ENCODE measurements at places on chromosomes 5 and 9. TPM values are rescaled to one million over a fixed set of nuclear protein-coding genes. Genes with fewer than 3 reads are reported as not detected.
A peak's percentile ranks its signal among the peaks of the same experiment; 100 is the strongest.

- DNase-seq = no peak
Measured at GRCh38 chr5:10031817-10032216, 217.9 kb downstream of the ATPSCKMT start.

DNA sequence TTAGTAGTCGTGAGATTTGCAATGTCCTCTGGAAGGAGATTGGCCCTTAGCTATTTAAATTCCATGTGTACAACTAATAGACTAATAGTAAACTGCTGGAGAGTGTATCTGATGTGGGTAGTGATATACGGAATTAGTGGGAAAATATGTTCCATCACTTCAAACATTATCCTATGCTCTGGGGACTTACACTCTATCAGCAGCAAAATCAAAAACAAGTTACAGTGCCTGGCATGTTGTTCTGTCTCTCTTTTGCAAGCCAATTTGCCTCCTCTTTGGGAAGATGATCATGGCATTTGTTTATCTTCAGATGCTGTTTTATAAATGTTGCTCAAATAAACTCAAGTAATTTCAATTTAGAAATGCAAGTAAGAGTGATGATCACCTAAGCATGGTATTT is 311.9 kb upstream of the ACO1 start:
- DNase-seq = no peak

DNA sequence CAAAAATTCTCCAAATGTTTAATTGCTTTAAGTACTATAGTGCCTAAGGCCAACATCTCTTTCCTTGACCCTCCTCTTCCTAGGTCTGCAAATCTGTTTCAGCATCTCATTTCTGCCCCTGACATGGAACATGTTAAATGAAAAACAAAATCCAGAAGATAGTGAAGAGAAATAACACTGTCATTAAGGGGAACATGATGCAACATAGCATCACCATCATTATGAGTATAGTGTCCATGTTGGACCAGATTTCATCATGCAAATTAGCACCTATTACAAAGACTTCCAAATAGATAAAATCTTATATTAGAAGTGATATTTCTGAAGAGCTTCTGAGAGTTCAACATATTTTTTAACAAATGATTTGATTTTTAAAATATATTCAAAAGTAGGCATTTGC is 375.2 kb downstream of the PTPRD start:
- no peak for DNase-seq

GRCh38 chr5:124661317-124662141 is 84.9 kb downstream of the ZNF608 start:
- peak; percentile 95 for DNase-seq

DNA sequence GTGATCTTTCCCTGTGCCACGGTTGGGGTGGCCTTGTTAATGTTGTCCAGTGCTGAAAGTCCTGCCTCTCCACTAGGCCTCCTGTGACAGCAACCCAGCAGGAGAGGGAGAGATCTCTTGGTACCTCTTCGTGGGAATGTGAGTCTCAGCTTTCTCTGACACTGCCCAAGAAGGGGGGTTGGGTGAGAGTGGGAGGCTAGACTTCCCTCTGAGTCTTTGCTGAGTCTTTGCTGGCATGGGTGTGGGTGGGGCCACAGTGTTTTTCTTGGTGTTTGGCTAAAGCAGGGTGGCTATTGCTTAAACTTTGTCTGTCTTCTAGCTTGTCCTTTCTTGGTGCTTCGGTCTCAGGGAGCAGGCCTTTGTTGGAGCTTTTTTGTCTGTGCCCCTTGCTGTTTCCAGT is 145.6 kb downstream of the GNA14 start:
- no peak for DNase-seq

DNA sequence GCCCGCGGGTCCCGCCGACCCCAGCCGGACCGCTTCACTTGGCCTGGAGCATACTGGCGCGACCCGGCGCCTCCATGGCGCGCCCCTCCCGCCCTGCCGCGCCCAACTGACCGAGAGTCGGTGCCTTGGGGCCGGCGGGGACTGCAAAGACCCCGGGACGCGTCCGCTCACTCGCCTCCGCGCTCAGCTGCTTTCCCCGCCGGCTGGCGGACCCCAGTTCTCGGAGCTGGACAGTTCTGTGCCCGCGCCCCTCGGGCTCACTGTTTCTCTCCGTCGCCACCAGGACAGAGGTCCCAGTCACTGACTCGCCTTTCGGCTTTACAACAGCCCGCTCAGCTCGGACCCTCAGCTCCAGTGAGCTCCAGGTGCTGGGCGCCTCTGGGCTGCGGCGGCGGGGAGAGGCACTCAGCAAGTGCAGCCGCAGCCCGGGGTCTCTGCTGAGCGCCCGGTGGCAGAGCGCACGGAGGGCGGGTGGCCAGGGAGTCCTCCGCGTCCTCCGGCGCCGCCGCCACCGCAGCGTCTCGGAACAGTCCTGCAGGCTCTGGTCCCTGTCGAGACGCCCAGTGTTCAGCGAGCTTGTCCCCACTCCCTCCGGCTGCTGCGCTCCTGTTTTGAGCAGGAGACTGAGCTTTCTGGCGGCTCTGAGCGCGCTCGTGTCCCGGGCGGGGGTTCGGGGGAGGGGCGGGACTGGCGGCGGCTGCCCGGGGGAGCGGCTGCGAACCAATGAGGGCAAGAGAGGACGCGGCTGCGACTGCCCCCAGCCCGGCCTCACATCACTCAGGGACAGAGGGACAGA is at the start of gene SMIM32:
Gene SMIM32, minus strand, starts transcription at position 637 of the 796 bp plus-strand sequence. CDS start 638 bp downstream, outside the sequence.
- peak; percentile 29 for DNase-seq

NUTM2F gene
- total RNA-seq = not detected

GABRA1 gene
- not detected for total RNA-seq

DMRTA1 gene
- 1.4 TPM for total RNA-seq

GRCh38 chr5:3875144-3875543 is 279.5 kb downstream of the IRX1 start:
- DNase-seq = no peak

GRCh38 chr5:170418736-170419135 is 29.6 kb upstream of the KCNMB1 start:
- no peak for DNase-seq

DNA sequence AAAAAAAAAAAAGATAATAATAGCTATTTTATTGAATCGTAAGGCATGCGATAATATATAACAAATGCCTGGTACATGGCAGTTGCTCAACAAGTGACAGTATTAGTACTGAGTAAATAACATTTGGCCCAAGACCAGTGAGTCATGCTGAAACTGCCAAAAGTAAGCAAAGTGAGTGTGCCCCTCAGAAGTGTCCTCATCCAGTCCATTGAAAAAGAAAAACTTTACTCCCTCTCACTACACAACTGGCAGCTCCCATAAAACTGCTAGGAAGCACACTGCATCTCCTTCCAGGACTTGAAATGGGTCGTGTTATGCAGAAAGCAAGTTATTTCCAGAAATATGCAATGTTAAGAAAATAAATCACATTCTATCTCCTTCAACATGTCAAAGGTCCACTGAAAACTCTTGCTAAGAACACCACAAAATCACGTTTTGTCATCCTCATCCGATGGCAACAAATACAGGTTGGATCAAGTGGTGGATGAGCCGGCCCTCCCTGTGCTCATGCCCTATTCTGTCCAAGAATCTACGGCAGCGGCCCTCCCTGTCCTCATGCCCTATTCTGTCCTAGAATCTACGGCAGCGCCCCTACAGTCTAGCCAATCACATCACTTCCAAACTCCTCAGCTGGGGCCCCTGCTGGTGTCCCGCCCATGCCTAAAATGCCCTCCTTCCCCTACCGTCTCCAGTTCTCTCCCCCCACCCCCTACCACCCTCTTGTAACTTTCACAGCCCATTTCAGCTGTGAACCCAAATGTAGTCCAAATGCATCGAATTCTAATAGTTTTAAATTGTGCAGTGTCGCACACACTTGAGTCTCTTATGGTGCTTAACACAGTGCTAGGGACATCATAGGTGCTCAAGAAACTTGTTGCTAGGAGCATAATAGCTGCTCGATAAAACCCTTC is 12.5 kb downstream of the PTCH1 start:
- peak; percentile 27 for DNase-seq

DNA sequence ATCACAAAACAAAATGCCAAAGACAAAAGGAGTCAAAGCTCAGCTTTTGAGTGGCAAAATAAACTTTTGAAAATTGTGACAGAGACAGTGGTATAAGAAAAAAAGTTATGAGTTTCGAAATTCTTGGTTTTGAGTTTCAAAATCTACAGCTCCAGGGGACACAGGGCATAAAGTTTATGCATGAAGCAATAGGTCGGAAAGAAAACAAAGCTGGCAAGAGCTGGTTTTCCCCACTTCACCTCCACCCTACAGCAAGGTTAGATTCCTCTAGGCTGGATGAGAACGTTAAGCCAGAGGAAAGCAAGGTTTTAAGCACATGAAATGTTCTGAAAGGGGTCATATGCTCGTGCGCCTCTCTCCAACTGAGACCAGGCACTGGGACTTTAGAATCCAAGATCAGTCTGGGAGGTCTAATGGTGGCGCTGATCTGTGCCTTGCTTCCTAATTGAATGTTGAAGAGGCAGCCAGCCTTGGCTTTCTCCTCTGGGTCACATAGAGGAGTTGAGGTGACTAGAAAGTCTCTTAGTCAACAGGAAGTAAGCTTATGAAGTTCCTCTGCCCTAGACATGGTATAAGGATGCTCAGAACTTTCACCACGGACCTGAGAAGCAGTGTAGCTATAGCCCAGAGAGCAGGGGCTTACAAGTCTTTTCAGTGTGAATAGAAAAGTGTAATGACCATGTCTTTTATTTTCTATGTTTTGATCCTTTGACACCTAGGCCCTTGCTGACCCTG is 167.7 kb upstream of the DMAC1 start:
- no peak for DNase-seq

DNA sequence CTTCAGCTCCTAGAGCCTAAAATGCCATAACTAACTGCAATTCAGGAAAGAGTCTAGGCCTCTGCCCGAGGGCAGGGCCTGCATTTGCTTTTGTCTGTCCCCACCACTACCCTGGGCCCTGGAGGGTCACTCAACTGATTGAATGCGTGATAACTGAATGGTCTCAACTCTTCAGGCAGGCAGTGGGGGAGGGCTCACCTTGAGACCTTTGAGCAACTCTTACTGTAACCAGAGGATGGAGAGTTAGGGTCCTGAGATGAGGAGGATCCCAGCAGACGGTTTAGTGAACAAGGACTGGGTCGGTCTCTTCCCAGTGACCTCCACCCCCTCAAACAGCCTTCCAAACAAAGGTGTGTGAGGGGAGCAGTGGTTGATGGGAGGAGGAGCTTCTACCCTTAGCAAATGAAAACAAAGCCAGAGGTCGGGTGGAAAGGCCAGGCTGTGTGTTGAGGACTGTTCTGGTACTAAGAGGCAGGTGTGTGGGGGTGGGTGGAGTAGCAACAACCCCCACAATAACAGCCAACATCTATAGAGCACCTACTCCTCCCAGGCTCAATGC is 59.4 kb downstream of the CXXC5 start:
- no peak for DNase-seq

- DNase-seq = no peak
Measured at GRCh38 chr9:88596376-88596775, 61.4 kb downstream of the NXNL2 start.

SUB1 gene
- 397 TPM for total RNA-seq

All from SJCRH30 (cell line).